Activated B cell treated with CpG ODN at 0.5 μM for 24 hours (primary cell): ENCODE measurements at places on chromosomes 3 and 15. TPM values are rescaled to one million over a fixed set of nuclear protein-coding genes. Genes with fewer than 3 reads are reported as not detected.

The USF3 gene
- 25.3 and 25.9 TPM in 2 replicates for total RNA-seq

The SNTN gene
- not detected in 2 replicates for total RNA-seq

The ROPN1 gene
- not detected in 2 replicates for total RNA-seq

DNA sequence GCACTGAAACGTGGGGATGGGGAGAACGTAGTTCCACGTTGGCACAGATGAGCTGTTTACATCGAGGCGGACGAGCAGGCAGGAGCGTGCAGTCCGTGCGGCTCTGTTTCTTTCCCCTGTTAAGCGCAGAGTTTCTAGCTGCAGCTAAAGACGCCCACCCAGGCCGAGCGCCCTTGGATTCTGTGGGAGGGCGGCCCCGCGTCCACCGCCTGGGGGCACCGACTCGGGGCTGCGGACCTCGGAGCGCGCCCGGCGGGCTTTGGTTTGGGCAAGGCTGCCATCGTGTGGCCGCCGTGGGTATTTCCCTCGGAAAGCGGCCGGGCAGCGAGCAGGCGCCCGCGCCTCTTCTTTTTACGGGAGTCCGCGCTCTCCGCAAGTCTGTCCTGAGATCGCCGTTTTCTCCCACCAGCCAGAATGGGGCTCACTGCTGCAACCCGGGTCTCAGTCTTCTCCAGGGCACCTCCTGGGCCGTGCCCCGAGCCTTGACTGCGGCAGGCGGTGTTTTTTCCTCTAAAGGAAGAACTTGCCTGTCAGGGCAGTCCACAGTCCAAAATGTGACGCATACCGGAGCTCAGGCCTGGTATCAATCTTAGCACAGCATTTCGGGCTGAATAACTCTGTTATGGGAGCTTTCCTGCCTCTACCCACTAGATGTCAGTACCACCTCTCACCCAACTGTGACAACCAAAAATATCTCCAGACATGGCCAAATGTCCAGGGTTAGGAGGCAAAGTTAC lies 219.9 kb upstream of the IGF1R start:
- H3K4me1 ChIP-seq = peaks cover 3% of the 10 kb centered on the region
- peak; percentile 60 for DNase-seq
- peaks cover 37% of the 10 kb centered on the region for H3K27me3 ChIP-seq
- H3K4me3 ChIP-seq = peak overlapping the region; percentile 50
- H3K27ac ChIP-seq = no peak overlapping the region

GRCh38 chr3:31234145-31234544 lies 298.6 kb upstream of the STT3B start:
- peaks cover 35% of the 10 kb centered on the region for H3K4me1 ChIP-seq
- H3K4me3 ChIP-seq = no peak overlapping the region
- DNase-seq = no peak
- peaks cover 20% of the 10 kb centered on the region for H3K27me3 ChIP-seq
- H3K36me3 ChIP-seq = no peaks in the 10 kb centered on the region

The LRRC15 gene
- not detected in 2 replicates for total RNA-seq

The AP3B2 gene
- 0.22 and 0.46 TPM in 2 replicates for total RNA-seq

DNA sequence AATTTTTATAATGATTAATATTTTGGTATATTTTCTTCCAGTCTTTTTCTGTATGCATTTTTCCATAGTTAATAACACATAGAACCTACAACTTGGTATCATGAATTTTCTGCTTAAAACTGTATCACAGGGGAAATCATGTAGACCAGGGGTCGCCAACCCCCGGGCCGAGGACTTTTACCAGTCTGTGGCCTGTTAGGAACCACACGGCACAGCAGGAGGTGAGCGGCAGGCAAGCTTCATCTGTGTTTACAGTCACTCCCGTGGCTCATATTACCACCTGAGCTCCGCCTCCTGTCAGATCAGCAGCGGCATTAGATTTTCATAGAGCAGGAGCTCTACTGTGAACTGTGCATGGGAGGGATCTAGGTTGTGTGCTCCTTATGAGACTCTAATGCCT lies 54.7 kb downstream of the RPL22L1 start:
- no peak overlapping the region for H3K4me3 ChIP-seq
- no peaks in the 10 kb centered on the region for H3K4me1 ChIP-seq
- H3K36me3 ChIP-seq = no peaks in the 10 kb centered on the region
- DNase-seq = no peak
- H3K27ac ChIP-seq = no peak overlapping the region
- H3K27me3 ChIP-seq = peaks cover 4% of the 10 kb centered on the region

The CRTAP gene
- 36.5 and 36.6 TPM in 2 replicates for total RNA-seq

DNA sequence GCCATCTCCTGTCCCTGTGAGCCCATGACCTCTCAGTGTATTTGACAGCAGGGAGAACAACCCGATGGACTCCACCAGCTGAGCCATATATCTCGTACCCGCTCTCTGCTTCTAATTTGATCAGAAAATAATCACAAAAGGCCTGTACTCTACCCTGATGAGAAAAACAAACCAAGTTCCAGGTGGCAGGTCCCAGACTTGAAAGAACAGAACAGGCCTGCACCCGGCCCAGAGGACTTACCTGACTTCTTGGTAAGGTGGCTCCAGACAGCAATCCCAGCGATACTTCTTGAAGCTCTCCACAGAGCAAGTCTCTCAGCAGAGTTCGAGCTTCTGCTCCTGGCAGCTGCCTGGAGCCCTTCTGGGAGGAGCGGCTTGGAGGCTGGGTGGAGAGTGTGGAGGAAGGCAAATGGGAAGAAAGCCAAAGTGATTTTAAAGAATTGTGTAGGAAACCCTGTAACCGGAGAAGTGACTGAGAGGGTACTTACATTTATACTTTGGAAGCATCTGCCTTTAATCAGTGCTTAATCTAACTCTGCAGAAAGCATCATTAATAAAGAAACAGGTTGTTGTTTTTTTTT lies 91.6 kb downstream of the SCN11A start:
- no peak for DNase-seq
- H3K4me3 ChIP-seq = no peak overlapping the region

DNA sequence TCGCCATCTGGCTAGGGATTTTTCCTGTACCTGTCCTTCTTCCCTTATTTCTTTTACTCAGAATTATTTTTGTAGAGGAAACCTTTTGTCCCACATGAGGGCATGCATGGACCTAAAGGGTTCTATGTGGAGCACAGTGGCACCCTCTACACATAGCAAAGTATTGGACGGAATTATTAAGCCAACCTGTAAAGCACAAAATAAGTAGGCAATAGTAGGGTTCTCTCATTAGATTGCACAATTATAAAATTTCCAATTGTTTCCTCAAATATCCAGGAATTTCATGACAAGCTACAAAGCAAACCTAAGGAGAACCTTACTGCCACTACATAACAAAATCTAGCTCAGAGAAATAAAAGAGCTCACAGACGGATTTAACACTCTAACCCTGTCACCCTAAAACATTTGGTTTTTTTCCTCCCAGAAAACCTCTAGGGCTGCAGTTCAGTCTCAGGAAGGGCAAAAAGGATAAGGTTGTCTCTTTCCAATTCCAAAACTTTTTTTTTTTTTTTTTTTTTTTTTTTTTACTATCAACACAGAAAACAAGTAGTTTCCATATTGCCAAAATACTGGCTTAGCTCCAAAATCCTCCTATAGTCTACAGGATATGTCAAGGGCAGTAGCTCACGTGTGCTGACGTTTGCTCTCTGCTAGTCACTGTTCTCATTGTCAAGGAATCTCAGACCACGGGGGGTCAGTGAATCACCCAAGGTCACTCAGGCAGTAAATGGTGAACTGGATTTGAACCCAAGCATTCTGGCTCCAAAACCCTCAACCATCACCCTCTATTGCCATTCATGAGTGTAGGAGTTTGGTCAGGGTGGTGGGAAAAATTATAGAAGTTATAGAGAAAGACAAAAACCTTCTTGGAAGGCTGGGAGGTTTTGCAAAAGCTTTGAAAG lies 52.3 kb downstream of the NCEH1 start:
- no peak overlapping the region for H3K4me3 ChIP-seq
- peaks cover 8% of the 10 kb centered on the region for H3K4me1 ChIP-seq
- no peak overlapping the region for H3K27ac ChIP-seq
- DNase-seq = no peak
- H3K27me3 ChIP-seq = no peaks in the 10 kb centered on the region

The HEXA gene
- total RNA-seq = 100 and 102 TPM in 2 replicates

DNA sequence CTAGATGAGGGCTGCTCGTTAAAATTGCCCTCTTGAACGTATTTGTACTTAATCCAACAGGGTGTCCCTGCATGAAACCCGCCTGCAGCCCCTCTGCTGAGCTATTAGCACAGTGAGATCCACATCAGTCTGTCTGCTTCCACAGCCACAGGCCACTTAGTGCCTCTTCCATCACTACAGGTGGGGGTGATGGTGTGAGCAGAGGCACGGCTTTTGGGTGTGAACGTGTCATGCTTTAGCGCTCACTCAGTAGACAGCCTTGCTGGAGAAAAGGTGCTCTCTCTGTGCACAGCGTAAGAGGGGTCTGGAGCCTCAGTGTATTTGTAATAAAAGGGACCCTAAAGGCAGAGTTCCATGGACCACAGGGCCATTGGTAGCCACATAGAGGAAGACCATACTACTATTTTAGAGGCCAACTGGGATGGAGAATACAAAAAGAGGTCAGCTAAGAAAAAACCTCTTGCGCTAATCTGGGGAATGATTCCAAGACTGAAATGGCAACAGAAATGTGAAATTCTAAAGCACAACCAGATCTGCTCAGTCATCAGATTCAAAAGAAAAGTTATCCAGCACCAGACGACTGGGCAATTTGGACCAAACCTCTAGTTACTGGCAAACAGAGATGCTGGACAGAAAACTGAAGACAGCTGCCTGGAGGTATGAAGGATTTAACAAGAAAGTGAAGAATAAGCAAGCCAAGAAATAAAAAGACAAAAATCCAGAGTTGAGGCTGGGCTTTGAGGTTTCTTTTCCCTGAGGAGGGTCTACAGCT lies 120.2 kb downstream of the ATP10A start:
- peaks cover 20% of the 10 kb centered on the region for H3K4me1 ChIP-seq
- H3K27me3 ChIP-seq = peaks cover 21% of the 10 kb centered on the region
- no peak for DNase-seq
- no peaks in the 10 kb centered on the region for H3K36me3 ChIP-seq
- no peak overlapping the region for H3K27ac ChIP-seq

- DNase-seq = no peak
- H3K27ac ChIP-seq = no peak overlapping the region
- H3K4me1 ChIP-seq = no peaks in the 10 kb centered on the region
These were observed 551.9 kb upstream of the GOLIM4 start for GRCh38 chr3:168647582-168647981.

DNA sequence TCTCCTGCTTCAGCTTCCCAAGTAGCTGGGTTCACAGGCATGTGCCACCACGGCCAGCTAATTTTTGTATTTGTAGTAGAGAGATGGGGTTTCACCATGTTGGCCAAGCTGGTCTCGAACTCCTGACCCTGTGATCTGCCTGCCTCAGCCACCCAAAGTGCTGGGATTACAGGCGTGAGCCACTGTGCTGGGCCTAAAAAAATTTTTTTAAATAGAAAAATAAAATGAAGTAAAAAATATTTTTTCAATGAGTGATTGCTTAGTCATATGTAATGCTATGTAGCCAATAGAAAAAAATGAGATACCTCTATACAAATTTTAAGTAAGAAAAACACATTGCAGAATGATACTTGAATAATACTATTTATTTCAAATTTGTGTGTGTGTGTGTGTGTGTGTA lies 27.9 kb upstream of the SLC30A4 start:
- H3K4me1 ChIP-seq = no peaks in the 10 kb centered on the region
- H3K36me3 ChIP-seq = no peaks in the 10 kb centered on the region
- H3K4me3 ChIP-seq = no peak overlapping the region
- H3K27me3 ChIP-seq = peaks cover 4% of the 10 kb centered on the region
- H3K27ac ChIP-seq = no peak overlapping the region
- no peak for DNase-seq

The NOX5 gene
- total RNA-seq = 0.05 and 0.09 TPM in 2 replicates

DNA sequence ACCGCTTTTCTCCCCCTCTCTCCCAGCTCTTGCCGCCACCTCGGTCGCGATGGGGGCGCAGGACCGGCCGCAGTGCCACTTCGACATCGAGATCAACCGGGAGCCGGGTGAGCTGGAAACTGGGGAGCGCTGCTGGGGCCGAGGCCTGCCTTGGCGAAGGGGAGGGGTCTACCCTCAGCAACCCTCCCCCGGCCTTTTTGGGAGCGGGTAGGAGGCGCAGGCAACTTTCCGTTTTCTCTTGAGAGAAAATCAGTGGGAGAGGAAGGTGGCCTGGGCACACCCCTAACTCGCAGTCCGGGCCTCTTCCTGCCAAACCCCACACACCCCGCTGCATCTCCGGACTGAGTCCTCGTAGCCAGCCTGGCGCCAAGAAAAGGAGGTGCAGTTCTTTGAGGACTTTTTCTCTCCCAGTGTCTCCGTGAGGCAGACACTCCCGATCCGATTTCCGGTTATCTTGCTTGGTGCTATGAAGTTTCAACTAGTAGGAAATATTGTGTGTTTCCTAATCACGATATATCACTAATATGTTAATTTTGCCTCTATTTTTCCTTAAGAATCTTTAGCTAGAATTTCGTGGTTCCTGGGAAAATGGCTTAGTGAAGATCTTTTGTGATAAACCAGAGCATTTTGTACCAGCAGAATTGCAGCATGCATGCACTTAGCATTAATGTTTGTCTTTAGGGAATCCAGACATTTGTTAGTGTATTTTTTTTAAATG lies 631 bp downstream of the NKTR start:
- H3K4me3 ChIP-seq = peak overlapping the region; percentile 91
- peak overlapping the region; percentile 84 for H3K27ac ChIP-seq
- H3K27me3 ChIP-seq = no peaks in the 10 kb centered on the region
- peaks cover 41% of the 10 kb centered on the region for H3K4me1 ChIP-seq
- H3K36me3 ChIP-seq = peaks cover 36% of the 10 kb centered on the region
- no peak for DNase-seq

The ACTC1 gene
- total RNA-seq = not detected in 2 replicates

The CADPS gene
- 0.05 TPM in 1 of 2 replicates, not detected in the other for total RNA-seq

- no peak overlapping the region for H3K27ac ChIP-seq
- DNase-seq = no peak
- no peaks in the 10 kb centered on the region for H3K27me3 ChIP-seq
- H3K36me3 ChIP-seq = no peaks in the 10 kb centered on the region
These were observed 375.5 kb upstream of the CFAP20DC start for GRCh38 chr3:59425371-59425770.

- no peaks in the 10 kb centered on the region for H3K4me1 ChIP-seq
- H3K27ac ChIP-seq = no peak overlapping the region
- H3K4me3 ChIP-seq = no peak overlapping the region
- DNase-seq = no peak
- no peaks in the 10 kb centered on the region for H3K27me3 ChIP-seq
These were observed 393.1 kb downstream of the PLOD2 start for GRCh38 chr3:145767909-145768308.

The EIF2A gene
- 105 and 109 TPM in 2 replicates for total RNA-seq

The ROBO2 gene
- not detected in 2 replicates for total RNA-seq

The TTLL13 gene
- total RNA-seq = 0.49 and 2.2 TPM in 2 replicates

DNA sequence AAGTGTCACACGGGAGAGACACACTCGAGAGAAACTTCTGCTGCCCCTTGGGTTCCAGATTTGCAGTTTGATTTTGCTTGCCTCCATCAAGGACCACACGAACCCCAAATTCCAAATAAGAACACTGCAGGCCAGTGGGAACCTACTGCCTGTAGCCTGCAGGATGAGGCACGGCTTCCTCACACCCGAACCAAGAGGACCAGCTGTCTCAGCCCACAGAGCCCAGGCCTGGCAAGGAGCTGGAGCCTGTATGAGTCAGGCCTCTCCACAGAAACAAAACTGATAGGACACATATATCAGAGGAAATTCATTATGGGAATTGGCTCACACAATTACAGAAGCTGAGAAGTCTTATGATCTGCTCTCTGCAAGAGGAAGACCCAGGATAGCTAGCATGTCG lies 188.1 kb upstream of the NSMCE3 start:
- no peak overlapping the region for H3K27ac ChIP-seq
- no peaks in the 10 kb centered on the region for H3K27me3 ChIP-seq
- DNase-seq = no peak
- no peaks in the 10 kb centered on the region for H3K4me1 ChIP-seq
- no peak overlapping the region for H3K4me3 ChIP-seq

The ELP6 gene
- total RNA-seq = 37.8 and 45.4 TPM in 2 replicates

GRCh38 chr15:68697711-68698690 lies 119.2 kb downstream of the CORO2B start:
- no peak for DNase-seq
- peaks cover 2% of the 10 kb centered on the region for H3K27me3 ChIP-seq
- H3K4me1 ChIP-seq = no peaks in the 10 kb centered on the region
- H3K36me3 ChIP-seq = no peaks in the 10 kb centered on the region
